ENCODE measurements at places on chromosomes 6 and 20.
A peak's percentile ranks its signal among the peaks of the same experiment; 100 is the strongest.

- no peak for DNase-seq
- no peaks in the 10 kb centered on the region for H3K4me1 ChIP-seq
- no peaks in the 10 kb centered on the region for H3K27me3 ChIP-seq
- no peak overlapping the region for H3K4me3 ChIP-seq
- H3K27ac ChIP-seq: no peak overlapping the region
These were observed 165.2 kb downstream of the DLL1 start for GRCh38 chr6:170125456-170126300.

GRCh38 chr6:83998021-83998584 is 35.5 kb upstream of the MRAP2 start:
- no peak overlapping the region for H3K4me3 ChIP-seq
- no peak overlapping the region for H3K27ac ChIP-seq

- no peaks in the 10 kb centered on the region for H3K4me1 ChIP-seq
- no peaks in the 10 kb centered on the region for H3K27me3 ChIP-seq
- DNase-seq: no peak
These were observed 61.6 kb downstream of the MYH7B start for GRCh38 chr20:35017099-35017835.

DNA sequence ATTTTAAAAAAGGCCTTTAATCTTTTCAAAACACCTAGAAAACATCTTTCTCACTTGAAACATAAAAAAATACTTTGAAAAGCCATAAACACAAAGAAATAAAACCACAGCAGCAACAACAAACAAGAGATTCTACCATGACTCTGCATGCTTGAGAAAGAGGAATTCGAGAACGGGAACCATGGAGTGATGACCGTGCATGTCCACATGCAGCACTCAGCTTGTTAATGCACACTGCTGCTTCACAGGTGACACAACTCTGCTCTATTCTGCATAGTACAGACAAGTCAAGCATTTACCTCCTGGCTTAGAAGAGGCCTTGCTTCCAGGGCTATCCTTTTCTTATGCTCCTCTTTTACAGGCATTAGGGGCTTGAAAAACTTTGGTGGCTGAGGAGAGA is 64.9 kb upstream of the NUP153 start:
- H3K4me3 ChIP-seq: no peak overlapping the region
- peaks cover 19% of the 10 kb centered on the region for H3K36me3 ChIP-seq
- no peak overlapping the region for H3K27ac ChIP-seq
- no peaks in the 10 kb centered on the region for H3K4me1 ChIP-seq
- no peak for DNase-seq

GRCh38 chr6:112579601-112580000 is 232.5 kb downstream of the RFPL4B start:
- H3K4me1 ChIP-seq: no peaks in the 10 kb centered on the region
- no peak overlapping the region for H3K4me3 ChIP-seq
- H3K27me3 ChIP-seq: no peaks in the 10 kb centered on the region
- H3K36me3 ChIP-seq: no peaks in the 10 kb centered on the region
- no peak for DNase-seq

DNA sequence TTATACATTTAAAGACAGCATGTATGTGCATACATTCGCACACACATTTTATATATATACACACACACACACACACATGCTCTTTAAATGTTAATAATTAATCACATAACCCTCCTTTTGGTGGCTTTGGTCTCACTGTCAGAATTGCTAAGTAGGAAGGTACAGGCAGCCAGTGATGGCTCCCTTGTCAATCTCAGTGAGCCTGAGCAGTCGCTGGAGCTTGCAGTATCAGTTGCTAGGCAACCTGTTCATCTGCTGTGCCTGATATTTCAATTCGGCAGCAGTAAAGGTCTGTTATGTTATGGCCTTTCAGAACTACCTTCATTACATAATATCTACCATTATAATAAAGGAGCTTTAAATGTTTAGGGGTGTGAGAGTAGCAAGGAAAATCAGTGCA is 374.3 kb downstream of the LMBRD1 start:
- H3K4me1 ChIP-seq: no peaks in the 10 kb centered on the region
- no peak overlapping the region for H3K4me3 ChIP-seq
- DNase-seq: no peak
- no peaks in the 10 kb centered on the region for H3K36me3 ChIP-seq

DNA sequence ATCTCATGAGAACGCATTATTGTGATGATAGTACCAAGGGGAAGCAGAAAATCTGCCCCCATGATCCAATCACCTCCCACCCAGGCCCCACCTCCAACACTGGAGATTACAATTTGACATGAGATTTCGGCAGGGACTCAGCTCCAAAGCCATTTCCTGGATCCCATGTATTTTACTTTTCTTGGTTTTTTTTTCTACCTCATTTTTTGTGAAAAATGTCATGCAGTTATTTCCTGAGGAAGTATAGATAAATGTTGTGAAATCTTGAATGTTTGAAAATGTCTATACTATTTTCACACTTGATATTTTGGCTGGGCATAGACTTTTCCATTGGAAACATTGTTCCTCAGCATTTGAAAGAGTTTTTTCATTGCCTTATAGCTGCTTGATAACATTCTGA is 9.1 kb upstream of the BRPF3 start:
- no peak for DNase-seq
- no peak overlapping the region for H3K4me3 ChIP-seq
- no peaks in the 10 kb centered on the region for H3K36me3 ChIP-seq
- H3K4me1 ChIP-seq: no peaks in the 10 kb centered on the region
- no peaks in the 10 kb centered on the region for H3K27me3 ChIP-seq

GRCh38 chr20:859751-860231 is 26.3 kb downstream of the FAM110A start:
- DNase-seq: no peak
- H3K4me3 ChIP-seq: no peak overlapping the region
- H3K36me3 ChIP-seq: no peaks in the 10 kb centered on the region
- no peaks in the 10 kb centered on the region for H3K27me3 ChIP-seq
- no peak overlapping the region for H3K27ac ChIP-seq

- no peaks in the 10 kb centered on the region for H3K4me1 ChIP-seq
- H3K36me3 ChIP-seq: no peaks in the 10 kb centered on the region
- no peak overlapping the region for H3K4me3 ChIP-seq
- DNase-seq: no peak
- H3K27me3 ChIP-seq: no peaks in the 10 kb centered on the region
- no peak overlapping the region for H3K27ac ChIP-seq
These were observed 64.7 kb upstream of the HS3ST5 start for GRCh38 chr6:114407426-114408035.

- H3K27me3 ChIP-seq: no peaks in the 10 kb centered on the region
- no peak overlapping the region for H3K27ac ChIP-seq
- peaks cover 8% of the 10 kb centered on the region for H3K4me1 ChIP-seq
- no peaks in the 10 kb centered on the region for H3K36me3 ChIP-seq
- DNase-seq: no peak
- no peak overlapping the region for H3K4me3 ChIP-seq
These were observed 1.5 kb upstream of the SLA2 start for GRCh38 chr20:36647196-36648121.

- H3K4me3 ChIP-seq: no peak overlapping the region
- no peak overlapping the region for H3K27ac ChIP-seq
- H3K27me3 ChIP-seq: no peaks in the 10 kb centered on the region
- no peak for DNase-seq
- H3K36me3 ChIP-seq: no peaks in the 10 kb centered on the region
These were observed 555.5 kb downstream of the PTPRT start for GRCh38 chr20:42634156-42634555.

DNA sequence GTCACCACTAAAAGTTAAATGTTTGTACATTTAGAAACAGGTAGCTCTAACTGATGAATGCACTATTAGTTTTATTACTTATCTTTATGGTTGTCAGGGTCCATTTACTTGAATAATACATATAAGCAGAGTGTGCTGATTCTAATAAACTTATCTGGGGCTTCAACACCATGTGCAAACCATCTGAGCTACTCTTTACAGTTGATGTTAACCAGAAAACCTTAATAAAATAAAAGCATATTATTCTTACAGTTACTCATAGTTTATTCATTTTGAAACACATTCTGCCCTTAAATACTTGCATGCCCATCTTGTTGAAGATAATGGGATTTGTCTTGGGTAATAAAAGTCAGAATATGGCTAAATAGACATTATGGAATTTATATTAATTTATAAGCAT is 1042.2 kb downstream of the EPHA7 start:
- H3K4me3 ChIP-seq: no peak overlapping the region
- DNase-seq: no peak

DNA sequence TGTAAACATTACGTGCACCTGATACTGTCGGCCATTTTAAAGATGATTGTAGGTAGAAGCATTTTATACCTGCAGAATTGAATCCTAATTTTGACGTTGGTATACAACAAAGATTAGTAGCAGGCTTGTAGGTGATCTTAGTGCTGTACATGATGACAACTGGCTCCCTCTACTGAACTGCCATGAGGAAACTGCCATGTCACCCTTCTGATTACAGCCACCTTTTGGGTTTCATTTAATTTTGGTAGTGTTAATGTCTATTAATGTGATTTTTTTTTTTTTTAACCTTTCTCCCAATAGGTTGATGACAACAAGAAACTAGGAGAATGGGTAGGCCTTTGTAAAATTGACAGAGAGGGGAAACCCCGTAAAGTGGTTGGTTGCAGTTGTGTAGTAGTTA is 2.3 kb downstream of the RPS12 start:
- no peaks in the 10 kb centered on the region for H3K27me3 ChIP-seq
- peaks cover 33% of the 10 kb centered on the region for H3K36me3 ChIP-seq
- no peak for DNase-seq

DNA sequence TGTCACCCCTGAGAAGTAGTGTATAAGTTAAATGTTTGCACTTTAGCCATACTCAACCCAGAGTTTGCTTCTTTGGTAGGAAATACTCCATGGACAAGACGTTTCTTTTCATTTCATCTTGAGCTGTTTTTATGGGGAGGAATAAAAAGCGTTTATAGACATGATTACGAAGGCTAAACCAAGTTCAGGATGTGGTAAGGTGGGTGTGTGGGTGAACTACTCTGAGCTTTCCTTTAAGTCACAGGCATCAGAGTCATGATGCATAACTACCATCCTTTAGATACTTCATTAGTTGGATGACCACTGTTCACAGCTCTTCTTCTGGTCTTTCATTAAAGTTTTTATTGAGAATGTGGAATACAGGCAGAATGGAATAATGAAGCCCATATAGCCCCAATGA is 48.9 kb downstream of the EBF4 start:
- no peak overlapping the region for H3K27ac ChIP-seq
- no peak overlapping the region for H3K4me3 ChIP-seq
- H3K36me3 ChIP-seq: no peaks in the 10 kb centered on the region
- H3K27me3 ChIP-seq: no peaks in the 10 kb centered on the region
- no peak for DNase-seq
- H3K4me1 ChIP-seq: peaks cover 4% of the 10 kb centered on the region

GRCh38 chr20:1331801-1332453 is 3.0 kb upstream of the SDCBP2 start:
- H3K4me3 ChIP-seq: no peak overlapping the region
- H3K27me3 ChIP-seq: no peaks in the 10 kb centered on the region
- H3K36me3 ChIP-seq: no peaks in the 10 kb centered on the region
- no peak for DNase-seq
- H3K27ac ChIP-seq: no peak overlapping the region

- H3K4me1 ChIP-seq: no peaks in the 10 kb centered on the region
- H3K4me3 ChIP-seq: no peak overlapping the region
- no peaks in the 10 kb centered on the region for H3K36me3 ChIP-seq
- no peak overlapping the region for H3K27ac ChIP-seq
These were observed 16.0 kb downstream of the SLA2 start for GRCh38 chr20:36629719-36630681.

GRCh38 chr6:1686117-1687098 is 76.7 kb downstream of the FOXC1 start:
- peak; percentile 28 for DNase-seq
- H3K36me3 ChIP-seq: no peaks in the 10 kb centered on the region
- no peak overlapping the region for H3K4me3 ChIP-seq
- H3K27me3 ChIP-seq: no peaks in the 10 kb centered on the region

DNA sequence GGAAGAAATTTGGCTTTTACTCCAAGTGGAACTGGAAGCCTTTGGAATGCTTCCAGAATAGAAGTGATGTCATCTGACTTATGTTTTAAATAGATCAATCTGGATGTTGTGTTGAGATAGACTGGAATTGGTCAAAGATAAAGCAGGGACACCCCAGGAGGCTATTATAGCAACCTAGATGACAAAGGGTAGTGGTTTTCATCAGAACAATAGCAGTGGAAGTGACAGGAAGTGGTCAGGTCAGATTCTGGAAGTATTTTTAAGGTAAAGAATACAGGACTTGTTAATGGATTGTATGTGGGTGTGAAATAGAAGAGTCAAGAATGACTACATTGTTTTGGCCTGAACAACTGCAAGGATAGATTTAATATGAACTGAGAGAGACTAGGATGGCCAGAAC is 191.4 kb downstream of the ADGRB3 start:
- H3K27me3 ChIP-seq: no peaks in the 10 kb centered on the region
- H3K36me3 ChIP-seq: no peaks in the 10 kb centered on the region
- DNase-seq: no peak
- no peak overlapping the region for H3K4me3 ChIP-seq

GRCh38 chr6:27558028-27558724 is 85.3 kb upstream of the ZNF184 start:
- peak overlapping the region; percentile 48 for H3K4me3 ChIP-seq
- H3K27me3 ChIP-seq: no peaks in the 10 kb centered on the region
- no peak for DNase-seq
- H3K36me3 ChIP-seq: no peaks in the 10 kb centered on the region

DNA sequence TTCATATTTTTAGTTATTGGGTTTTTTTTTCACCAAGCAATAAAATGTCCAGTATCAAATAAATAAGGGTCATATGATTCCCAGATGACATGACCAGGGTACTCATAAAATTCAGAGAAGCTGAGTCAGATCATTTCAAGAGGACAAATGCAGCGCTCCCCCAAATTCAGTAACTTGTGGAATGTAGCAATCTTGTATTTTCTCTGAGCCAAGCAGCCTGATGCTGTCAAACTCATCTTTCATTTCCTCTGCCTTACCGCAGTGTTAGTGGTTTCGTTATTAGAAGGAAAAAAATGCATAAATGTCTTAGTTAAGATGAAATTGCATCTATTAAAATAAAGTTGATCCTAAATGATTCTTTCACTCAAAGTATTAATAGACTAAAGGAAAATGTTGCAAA is 57.8 kb upstream of the EDN1 start:
- no peak overlapping the region for H3K27ac ChIP-seq
- H3K27me3 ChIP-seq: no peaks in the 10 kb centered on the region
- H3K36me3 ChIP-seq: no peaks in the 10 kb centered on the region

DNA sequence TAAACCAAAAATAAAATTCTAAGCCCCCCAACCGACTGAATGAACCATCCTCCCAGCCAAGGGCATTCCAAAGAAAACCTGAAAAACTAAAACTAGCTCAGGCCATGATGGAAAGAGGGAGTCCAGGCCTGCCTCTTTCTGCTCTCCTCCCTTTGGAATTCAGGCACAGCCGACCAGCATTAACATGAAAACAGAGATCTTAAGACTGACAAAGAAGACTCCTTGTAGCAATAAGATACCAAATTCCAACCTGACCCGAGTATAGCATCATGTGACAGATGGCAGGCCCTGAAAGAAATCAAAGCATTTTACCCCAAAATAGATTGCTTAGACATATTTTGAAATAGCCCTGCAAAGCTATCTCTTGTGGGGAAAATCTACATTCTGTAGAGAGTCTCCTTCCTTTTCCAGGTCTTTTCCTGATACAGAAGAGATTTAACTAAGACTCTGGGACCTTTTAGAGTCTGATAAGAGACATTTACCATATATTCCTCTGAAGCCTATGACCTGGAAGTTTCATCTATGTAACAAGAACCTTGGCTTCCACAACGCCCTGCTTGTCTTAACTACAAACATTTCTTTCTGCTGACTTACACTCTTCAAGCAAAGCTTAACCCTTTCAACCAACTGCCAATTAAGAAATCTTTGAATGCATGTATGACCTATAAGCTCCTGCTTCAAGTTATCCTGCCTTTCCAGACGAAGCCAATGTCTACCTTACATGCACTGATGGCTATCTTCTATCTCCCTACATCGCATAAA is 22.2 kb upstream of the TXLNB start:
- DNase-seq: no peak
- no peak overlapping the region for H3K27ac ChIP-seq
- no peaks in the 10 kb centered on the region for H3K36me3 ChIP-seq
- H3K4me1 ChIP-seq: no peaks in the 10 kb centered on the region
- H3K4me3 ChIP-seq: no peak overlapping the region
